Hippocampal formation (tissue), 2 donors: ENCODE measurements at places on chromosomes 4 and X.

DNA sequence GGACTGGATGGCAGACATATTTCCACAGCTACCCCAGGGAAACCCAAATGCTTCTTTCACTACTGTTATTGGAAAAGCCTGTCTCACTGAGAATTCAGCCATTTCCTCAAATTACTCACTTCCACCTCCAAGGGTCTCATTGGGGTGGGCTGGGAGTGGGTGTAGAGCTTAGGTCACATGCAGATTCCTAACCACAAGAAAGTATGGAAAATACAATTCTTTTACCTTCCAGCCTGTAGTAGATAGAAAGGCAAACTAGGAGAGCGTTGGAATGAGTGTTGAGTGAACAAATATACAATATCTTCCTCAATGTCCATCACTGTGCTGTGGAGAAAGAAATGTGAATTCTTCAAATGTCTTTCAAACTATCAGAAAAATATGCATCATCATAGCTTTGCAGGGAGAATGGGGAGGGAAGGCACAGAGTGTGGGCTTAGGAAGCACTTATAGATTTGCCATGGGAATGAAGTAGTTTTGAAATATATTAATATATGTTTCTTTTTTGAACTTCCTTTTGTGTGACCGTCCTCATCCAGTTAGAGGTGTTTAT is 245.3 kb upstream of the JADE1 start:
- DNase-seq = no peak

- DNase-seq = no peak
Measured at GRCh38 chr4:53767482-53767881, 176.2 kb upstream of the LNX1 start.

- DNase-seq = no peak
Measured at GRCh38 chr4:133149932-133150471, 908 bp downstream of the PCDH10 start.

DNA sequence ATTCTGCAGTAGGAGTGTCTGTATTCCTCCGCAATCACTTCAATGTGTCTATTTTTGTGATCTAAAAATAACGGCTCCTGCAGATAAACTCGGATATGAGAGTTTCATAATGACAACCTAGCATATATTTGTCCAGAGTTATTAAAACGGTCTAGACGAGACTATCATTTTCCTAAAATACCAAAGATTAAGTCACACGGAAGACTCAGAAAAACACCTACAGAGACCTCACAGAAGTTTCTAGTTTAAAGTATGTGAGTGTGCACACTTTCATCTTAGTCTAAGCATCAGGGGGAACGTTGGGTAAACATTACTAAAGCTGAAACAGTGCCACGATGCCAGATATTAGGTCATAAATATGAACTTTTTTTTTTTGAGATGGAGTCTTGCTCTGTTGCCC is 156.9 kb downstream of the AFAP1 start:
- no peak for DNase-seq

DNA sequence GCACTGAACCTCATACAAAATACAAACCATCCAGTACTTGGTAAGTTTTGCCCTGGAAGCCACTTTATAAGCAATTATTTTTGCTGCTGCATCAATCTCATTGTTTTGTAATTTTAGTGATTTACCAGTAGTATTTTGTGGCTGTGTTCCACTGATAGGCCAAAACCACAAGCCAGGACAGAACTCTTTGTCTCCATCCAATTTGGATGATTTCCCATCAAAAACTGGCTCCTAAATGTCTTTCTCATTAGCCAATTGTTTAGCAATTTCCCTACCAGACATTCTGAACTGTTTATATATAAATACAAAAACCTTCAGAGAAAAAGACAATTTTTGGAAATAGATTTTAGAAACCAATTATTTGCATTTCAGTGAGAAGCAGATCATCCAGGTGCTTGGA is 4.4 kb downstream of the GSPT2 start:
- DNase-seq = no peak
